ENCODE measurements at places on chromosomes 6 and 20. TPM values are rescaled to one million over a fixed set of nuclear protein-coding genes. Genes with fewer than 3 reads are reported as not detected.

PRICKLE4 gene
- total RNA-seq, result 1.1 TPM

- H3K4me3 ChIP-seq, result no peak overlapping the region
- H3K4me1 ChIP-seq, result peaks cover 4% of the 10 kb centered on the region
- H3K36me3 ChIP-seq, result no peaks in the 10 kb centered on the region
- H3K27me3 ChIP-seq, result no peaks in the 10 kb centered on the region
Observed at GRCh38 chr20:44662261-44662660, 10.8 kb upstream of the ADA start.

CDKN1A gene
- total RNA-seq, result 7.0 TPM

DNA sequence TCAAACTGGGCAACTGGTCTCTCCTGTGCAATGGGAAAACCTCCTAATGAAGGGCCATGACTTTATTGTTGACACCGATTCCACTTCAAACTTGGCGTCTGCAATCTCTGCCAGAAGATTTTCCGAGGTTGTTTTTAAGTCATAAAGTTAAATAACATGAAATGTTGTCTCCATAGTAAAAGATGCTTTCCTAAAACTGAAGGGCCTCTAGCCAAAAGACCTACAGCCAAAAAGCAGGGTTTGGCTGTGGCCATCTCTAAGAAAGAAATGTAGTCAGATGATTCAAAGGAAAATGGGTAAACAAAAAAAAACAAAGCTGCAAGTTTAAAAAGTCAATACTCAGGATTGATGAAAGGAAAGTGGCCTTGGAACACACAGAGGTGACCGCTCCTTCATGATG is 14.1 kb downstream of the CD93 start:
- H3K36me3 ChIP-seq, result no peaks in the 10 kb centered on the region
- DNase-seq, result no peak
- peaks cover 6% of the 10 kb centered on the region for H3K4me1 ChIP-seq
- no peak overlapping the region for H3K4me3 ChIP-seq
- no peak overlapping the region for H3K27ac ChIP-seq

DNA sequence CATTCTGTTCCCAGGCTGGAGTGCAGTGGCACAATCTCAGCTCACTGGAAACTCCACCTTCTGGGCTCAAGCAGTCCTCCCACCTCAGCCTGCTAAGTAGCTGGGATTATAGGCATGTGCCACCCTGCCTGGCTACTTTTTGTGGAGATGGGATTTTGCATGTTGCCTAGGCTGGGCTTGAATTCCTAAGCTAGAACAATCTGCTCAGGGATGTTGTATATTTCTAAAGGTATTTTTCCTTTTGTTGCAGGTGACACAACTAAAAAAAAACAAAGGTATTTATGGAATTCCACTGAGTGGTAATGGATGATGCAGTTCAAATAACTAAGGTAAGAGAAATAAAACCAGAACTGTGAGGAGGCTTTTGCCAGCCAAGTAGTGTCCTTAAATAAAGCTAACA is 49.7 kb downstream of the PTPRA start:
- no peak overlapping the region for H3K27ac ChIP-seq
- H3K27me3 ChIP-seq, result no peaks in the 10 kb centered on the region
- no peaks in the 10 kb centered on the region for H3K4me1 ChIP-seq
- H3K4me3 ChIP-seq, result no peak overlapping the region

DNA sequence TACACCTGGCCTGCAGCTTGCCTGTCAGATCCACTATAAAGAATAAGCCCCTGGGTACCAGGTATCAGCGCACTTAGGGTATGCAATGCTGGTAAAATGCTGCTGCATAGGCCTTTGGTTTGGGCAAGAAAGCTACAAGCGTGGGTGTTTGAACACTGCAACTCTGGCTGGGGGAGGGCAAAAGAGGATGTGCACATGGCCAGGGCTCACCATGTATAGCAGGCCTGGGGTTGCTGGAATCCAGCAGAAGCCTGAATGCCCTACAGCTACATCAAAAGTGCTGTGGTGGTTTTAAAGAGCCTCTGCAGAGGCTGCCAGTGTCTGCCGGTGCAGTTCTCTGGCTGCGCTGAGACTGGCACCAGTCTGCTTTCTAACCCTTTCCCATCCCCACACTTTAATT is 51.7 kb downstream of the UQCC1 start:
- H3K27ac ChIP-seq, result no peak overlapping the region
- no peaks in the 10 kb centered on the region for H3K27me3 ChIP-seq
- H3K4me3 ChIP-seq, result no peak overlapping the region
- no peaks in the 10 kb centered on the region for H3K4me1 ChIP-seq
- H3K36me3 ChIP-seq, result no peaks in the 10 kb centered on the region
- no peak for DNase-seq

DNA sequence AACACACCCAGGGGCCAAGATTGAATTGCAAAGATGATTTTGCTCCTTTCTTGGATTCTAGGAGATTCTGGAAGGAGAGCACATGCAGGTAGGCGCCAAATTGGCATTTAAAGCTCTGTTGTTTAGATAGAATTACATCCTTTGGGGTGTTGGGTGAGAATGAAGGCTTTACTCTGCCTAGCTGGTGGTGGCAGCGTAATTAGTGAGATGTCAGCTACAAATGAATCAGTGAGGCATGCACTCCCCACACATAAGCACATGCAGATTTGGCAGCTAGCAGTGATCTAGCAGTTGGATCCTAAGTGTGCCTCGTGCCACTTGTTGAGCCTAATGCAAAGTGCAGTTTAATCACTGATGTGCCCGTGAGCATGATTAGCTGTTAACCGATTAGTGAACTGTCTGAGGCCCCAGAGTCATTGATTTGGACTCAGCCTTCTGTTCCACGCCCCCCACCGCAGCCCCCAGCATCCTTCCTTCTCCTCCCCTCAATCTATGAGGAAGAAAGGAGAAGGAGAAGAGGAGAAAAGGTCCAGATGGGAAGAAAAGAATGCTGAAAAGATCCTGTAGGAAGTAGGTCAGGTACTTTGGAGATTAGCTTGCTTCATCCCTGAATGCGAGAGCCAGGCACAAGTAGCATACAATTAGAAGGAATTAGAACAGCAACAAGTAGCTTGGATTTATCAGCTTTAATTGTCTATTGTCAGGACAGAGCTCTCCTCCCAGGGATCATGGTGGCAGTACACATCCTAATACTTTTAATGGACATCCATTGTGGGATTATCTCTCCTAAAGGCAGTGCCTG is 6.0 kb upstream of the PRDM1 start:
- H3K27ac ChIP-seq, result peak overlapping the region; percentile 62
- H3K36me3 ChIP-seq, result no peaks in the 10 kb centered on the region
- peak; percentile 62 for DNase-seq
- no peaks in the 10 kb centered on the region for H3K27me3 ChIP-seq
- peaks cover 41% of the 10 kb centered on the region for H3K4me1 ChIP-seq

- H3K36me3 ChIP-seq, result peaks cover 3% of the 10 kb centered on the region
- peak; percentile 6 for DNase-seq
- H3K4me1 ChIP-seq, result peaks cover 10% of the 10 kb centered on the region
- H3K27ac ChIP-seq, result peak overlapping the region; percentile 51
- H3K27me3 ChIP-seq, result no peaks in the 10 kb centered on the region
- H3K4me3 ChIP-seq, result peak overlapping the region; percentile 85
Observed at GRCh38 chr6:135054226-135054568, 425 bp downstream of the HBS1L start.

DNA sequence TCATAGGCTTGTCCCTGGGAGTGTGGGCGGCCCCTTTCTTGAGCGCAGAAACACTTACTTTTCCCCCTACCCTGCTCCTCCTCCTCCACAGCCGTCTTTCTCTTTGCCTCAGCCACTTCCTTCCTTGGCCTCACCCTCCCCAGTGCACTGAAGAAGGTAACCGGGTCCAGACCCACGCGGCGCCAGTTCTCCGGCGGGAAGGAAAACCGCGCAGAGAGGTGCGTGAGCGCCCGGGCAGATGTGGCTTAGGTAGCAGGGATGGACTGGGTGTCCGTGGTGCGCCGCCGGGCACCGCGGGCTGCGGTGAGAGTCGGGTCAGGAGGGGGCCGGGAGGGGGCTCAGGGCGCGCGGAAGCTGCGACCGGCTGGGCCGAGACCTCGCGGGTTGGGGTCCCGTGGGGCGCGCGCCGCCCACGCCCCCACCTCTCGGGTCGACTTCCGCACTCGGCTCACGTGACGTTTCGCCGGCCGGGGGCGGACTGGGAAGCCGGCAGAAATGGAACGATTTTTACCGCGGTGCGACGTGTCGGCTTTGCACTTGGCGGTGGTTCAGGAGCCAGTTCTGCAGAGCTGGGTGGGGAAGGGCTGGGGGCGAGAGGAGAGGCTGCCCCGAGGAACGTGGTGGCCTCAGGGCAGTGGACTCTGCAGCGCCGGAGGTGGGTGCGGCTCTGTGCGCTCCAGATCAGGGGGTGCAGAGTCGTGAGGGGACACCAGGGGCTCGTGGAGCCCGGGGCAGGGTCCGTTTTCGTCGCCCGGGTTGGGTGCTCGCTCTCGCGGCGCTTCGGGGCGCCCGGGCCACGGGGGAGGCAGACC is at the start of gene ABRACL:
ABRACL (plus strand) TSS at position 88 of the 812 bp plus-strand sequence. CDS start 5,416 bp downstream, outside the sequence.
- peaks cover 35% of the 10 kb centered on the region for H3K4me1 ChIP-seq
- peak within 1 kb of the TSS; percentile 88 for H3K4me3 ChIP-seq

GRCh38 chr20:11845340-11845739 is 72.4 kb upstream of the BTBD3 start:
- no peaks in the 10 kb centered on the region for H3K27me3 ChIP-seq
- H3K27ac ChIP-seq, result no peak overlapping the region
- no peak overlapping the region for H3K4me3 ChIP-seq
- H3K4me1 ChIP-seq, result peaks cover 5% of the 10 kb centered on the region

PRSS16 gene
- total RNA-seq, result 4.3 TPM

- H3K36me3 ChIP-seq, result no peaks in the 10 kb centered on the region
- H3K4me1 ChIP-seq, result no peaks in the 10 kb centered on the region
- H3K27ac ChIP-seq, result no peak overlapping the region
Observed at GRCh38 chr6:82097676-82098075, 149.9 kb downstream of the IBTK start.

DNA sequence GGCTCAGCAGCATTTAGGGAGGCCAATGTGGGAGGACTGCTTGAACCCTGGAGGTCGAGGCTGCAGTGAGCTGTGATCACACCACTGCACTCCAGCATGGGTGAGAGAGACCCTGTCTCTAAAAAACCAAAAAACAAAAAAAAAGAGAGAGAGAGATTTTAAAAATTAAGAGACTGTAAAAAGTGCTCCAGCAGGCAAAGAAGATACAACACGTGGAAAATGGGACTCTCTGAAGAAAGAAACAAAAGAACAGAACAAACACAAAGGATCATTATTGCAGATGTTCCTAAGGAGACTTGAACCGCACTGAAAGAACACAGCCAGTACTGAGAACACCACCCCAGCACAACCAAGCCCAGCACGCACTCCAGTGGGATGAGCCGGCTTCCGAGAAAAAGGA is 74.2 kb downstream of the TAF4 start:
- H3K4me1 ChIP-seq, result no peaks in the 10 kb centered on the region
- H3K4me3 ChIP-seq, result no peak overlapping the region

WDR46 gene
- total RNA-seq, result 31.1 TPM

TPX2 gene
- 226 TPM for total RNA-seq

GRCh38 chr6:14095437-14095836 is 22.1 kb upstream of the CD83 start:
- H3K4me1 ChIP-seq, result no peaks in the 10 kb centered on the region
- no peak overlapping the region for H3K4me3 ChIP-seq
- no peaks in the 10 kb centered on the region for H3K27me3 ChIP-seq
- H3K36me3 ChIP-seq, result no peaks in the 10 kb centered on the region
- no peak for DNase-seq

GPX5 gene
- total RNA-seq, result not detected

- H3K4me1 ChIP-seq, result no peaks in the 10 kb centered on the region
- H3K27me3 ChIP-seq, result peaks cover 41% of the 10 kb centered on the region
- H3K4me3 ChIP-seq, result no peak overlapping the region
- H3K27ac ChIP-seq, result no peak overlapping the region
- no peak for DNase-seq
Observed at GRCh38 chr6:149913085-149913484, 9.8 kb downstream of the RAET1G start.

GRCh38 chr6:36196113-36196879 is at the start of gene BRPF3:
Gene BRPF3, plus strand, starts transcription at chr6:36196744. Its CDS starts 3,579 bp downstream, at chr6:36200323.
- DNase-seq, result peak; percentile 92
- H3K36me3 ChIP-seq, result no peaks in the 10 kb centered on the region
- peak within 1 kb of the TSS; percentile 95 for H3K27ac ChIP-seq

LPA gene
- not detected for total RNA-seq

- H3K4me1 ChIP-seq, result peaks cover 5% of the 10 kb centered on the region
- H3K4me3 ChIP-seq, result no peak overlapping the region
- DNase-seq, result no peak
- no peak overlapping the region for H3K27ac ChIP-seq
- H3K27me3 ChIP-seq, result peaks cover 50% of the 10 kb centered on the region
Observed at GRCh38 chr6:75199889-75200288, 6.0 kb downstream of the COL12A1 start.

DNA sequence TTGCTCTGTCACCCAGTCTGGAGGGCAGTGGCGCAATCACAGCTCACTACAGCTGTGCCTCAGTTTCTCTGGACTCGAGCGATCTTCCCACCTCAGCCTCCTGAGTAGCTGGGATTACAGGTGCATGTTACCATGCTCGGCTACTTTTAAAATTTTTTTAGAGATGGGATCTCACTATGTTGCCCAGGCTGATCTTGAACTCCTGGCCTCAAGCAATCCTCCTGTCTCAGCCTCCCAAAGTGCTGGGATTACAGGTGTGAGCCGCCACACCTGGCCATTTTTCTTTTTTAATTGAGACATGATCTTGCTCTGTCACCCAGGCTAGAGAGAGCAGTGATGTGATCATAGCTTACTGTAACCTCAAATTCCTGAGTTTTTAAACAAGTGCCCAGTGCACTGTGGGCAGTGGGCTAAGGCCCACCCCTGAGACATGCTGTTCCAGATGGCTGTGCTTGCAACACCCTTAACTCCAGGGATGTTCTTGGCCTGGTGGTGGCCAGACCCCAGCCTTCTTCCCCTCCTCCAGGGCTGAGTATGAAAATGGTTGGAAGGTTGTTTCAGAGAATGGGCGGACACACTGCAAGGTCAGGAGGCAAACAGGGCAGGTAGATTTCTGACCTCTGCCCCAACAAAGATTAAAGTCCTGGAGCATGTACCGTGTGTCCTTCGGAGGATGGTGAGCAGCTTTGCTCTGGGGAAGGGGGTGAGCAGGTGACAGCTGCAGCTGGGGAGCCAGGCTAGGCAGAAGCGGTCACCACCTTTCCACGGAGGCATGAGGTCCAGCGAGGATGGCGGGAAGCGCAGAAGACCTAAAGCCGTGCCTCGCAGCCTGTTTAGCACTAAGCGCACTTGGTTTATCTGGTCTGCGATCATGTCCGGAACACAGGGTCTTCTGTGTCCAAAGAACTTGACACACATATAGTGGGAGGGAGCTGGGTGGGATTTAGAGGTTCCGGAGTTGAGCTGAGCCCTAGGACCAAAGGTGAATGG is 1.4 kb upstream of the FAM83C start:
- no peak overlapping the region for H3K27ac ChIP-seq
- H3K4me1 ChIP-seq, result no peaks in the 10 kb centered on the region
- H3K4me3 ChIP-seq, result no peak overlapping the region
- DNase-seq, result no peak

PDE10A gene
- total RNA-seq, result 17.3 TPM

Measured in neural progenitor cell (in vitro differentiated cells).